ENCODE measurements at places on chromosomes 2 and 18.

DNA sequence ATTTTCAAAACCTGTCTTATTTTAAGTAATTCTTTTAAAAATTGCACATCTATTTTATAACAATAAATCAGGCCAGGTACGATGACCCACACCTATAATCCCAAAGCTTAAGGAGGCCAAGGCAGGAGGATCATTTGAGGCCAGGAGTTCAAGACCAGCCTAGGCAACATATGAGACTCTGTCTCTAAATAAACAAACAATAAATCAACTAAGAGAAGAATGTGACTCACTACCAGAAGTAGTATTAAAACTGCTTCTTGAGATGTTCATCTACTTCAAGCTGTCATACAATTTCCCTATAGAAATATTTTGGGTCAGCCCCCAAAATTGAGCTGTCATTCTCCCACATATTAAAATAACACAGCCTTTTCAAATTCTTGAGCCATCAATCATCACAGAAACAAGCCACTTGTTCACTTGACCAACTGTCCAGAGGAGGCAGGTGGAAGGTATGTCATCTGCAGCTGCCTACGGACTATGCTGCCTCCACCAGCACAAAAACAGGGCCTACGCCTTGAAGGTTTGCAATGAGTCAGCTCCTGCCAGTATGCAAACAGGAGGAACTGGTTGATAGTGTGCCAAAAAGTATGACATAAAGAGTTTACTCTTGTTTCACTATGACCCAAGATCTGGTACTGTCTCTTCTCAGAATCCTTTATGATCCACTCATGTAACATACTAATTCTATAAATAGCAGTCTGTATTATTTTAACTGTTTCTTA, 33.6 kb downstream of the KIDINS220 start:
- peak; percentile 84 for DNase-seq

GRCh38 chr2:11286749-11287148, 57.7 kb downstream of the ROCK2 start:
- DNase-seq: no peak

- DNase-seq: no peak
Observed at GRCh38 chr18:3219241-3219630, 532 bp downstream of the MYOM1 start.

- peak; percentile 73 for DNase-seq
Observed at GRCh38 chr18:8800876-8801262, 95.5 kb downstream of the MTCL1 start.

DNA sequence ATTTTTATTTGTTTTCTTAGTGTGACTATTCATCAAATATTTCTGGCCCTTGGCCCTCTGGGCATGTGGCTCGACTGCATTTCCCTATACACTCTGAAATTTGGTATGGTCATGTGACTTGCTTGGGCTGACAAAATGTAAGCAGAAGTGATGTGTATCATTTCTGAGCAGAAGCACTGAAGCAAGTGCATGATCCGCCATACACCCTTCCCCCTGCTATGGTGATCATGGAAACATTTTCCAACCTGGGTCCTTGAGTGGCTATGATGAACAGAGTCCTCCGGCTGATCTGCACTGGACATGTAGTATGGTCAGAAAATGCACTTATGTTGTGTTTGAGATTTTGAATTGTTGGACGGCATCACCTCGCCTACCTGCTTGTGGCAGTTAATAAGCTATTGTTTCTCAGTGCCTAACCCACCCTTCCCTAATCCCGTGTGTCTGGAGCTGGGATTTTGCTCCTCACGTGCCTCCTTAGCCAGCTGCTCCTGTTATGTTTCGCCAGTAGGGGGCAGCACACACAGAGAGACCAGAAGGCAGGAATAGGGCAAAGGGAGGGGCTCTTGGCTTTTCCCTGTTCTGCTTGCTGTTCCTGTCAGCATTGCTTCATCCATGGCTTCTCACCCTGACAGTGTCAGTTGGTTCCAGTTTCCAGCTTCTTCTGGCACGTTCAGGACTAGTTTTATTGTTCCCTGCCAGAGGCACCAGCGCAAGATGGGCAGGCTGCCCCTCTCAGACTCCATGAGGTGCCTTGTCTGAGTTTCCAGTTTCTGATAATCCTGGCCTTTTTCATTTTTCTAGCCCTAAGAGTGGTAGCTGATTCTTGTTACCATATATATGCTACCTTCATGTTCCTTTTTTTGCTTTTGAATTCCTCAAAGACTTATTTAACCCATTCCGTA, 207.4 kb downstream of the ARL6IP6 start:
- peak; percentile 68 for DNase-seq

- DNase-seq: no peak
Observed at GRCh38 chr2:82803307-82803706, 1655.8 kb downstream of the SUCLG1 start.

GRCh38 chr2:150012986-150013385, 425.4 kb upstream of the MMADHC start:
- no peak for DNase-seq

GRCh38 chr18:67893916-67894315, 377.4 kb upstream of the DSEL start:
- DNase-seq: no peak

- no peak for DNase-seq
Observed at GRCh38 chr18:63005306-63005705, 290.0 kb downstream of the PHLPP1 start.

- DNase-seq: peak; percentile 54
Observed at GRCh38 chr18:7902399-7902839, 335.3 kb downstream of the PTPRM start.

DNA sequence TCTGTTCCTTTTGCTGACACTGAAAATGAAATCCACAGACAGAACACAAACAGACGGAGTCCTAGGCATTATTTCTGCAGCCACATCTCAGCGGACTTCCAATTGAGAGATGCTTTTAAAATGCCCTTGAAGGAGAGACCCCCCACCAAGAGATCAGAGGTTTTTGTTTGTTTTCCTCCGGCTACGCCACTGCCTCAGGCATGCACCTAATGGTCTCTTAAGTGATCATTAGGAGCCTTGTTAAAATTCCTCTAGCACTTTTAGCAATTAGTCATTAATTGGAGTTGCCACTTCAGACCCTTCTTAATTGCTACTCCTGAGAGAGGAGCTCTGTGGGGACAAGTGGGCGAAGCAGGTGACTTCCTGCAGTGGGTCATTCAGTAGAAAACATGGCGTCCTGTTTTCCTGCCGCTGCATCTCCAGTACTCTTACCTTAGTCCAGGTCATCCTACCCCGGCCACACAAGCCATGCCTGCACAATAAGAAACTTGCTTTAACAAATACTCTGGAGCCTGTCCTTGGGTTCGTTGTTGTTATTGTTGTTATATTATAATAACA, 257.7 kb upstream of the CHAC2 start:
- no peak for DNase-seq

DNA sequence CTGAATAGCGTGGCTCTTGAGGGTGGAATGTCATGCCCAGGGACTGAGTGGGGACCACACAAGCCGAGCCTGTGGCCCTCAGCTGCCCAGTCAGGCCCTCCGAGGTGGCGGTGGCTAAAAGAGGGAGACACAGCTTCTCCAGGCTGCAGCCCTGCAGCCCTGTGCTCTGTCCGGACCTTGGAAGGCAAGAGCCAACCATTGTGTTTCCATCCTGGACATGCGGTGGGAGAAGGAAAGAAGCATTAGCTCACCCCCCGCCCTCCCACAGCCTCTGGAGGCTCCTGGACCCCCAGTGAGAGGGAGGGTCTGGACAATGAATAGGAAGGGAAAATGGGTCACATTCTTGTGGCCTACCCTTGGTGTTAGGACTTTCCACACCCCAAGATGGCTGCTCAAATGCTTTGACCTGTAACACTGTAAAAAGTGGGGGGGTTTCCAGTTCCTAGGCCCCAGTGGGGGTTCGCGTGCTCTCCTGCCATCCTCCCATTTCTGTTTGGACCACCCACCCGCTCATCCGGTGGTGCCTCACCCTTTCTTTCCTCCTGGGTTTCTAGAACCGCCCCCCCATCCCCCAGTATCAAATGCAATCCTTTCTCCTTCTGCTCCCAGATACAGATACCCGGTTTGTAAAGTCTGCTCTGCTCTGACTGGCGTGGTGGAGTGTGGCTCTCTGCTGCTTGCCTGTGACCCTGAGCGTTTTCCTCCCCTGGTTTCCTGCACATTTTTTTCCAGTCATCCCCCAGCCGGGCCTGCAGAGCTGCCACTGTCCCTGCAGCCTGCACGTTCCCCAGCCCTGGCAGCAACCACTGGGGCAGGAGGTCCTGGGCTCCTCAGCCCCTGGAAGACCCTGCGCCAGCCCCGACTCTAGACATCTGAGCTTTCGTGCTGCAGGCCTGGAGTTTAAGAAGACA, 36.3 kb upstream of the SMAD7 start:
- no peak for DNase-seq

- no peak for DNase-seq
Observed at GRCh38 chr18:75261430-75262223, 51.0 kb downstream of the TSHZ1 start.

DNA sequence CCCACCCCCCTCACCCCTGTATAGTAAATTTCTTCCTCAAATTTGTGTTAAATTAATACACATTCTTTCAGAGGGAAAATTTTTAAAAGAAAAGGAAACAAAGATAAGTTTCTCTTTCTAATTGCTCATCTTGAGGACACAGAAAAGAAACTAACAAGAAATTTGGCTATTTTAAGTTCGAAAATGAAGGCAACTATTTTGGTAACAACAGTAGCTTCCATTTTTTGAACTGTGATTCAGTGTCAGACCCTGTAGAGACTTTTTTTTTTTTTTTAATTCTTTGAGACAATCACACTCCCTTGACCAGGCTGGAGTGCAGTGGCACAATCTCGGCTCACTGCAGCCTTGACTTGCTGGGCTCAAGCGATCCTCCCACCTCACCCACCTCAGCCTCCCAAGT, 194.9 kb downstream of the SS18 start:
- DNase-seq: no peak

DNA sequence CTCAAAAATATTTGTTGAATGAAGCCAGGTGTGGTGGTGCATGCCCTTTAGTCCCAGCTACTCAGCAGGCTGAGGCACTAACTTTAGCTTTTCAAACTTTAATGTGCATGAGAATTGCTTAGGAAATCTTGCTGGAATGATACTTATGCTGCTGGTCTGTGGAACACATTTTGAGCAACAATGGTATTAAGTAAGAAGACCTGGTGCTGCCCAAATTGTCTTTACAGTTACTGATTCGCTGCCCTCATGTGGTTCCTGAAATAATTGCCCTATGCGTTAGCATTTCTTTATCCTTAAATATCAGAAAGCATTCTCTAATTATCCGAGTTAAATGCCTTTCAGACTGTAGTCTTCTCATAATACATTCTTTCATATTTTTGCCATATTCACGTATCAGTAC, 76.0 kb upstream of the SESTD1 start:
- DNase-seq: no peak

- no peak for DNase-seq
Observed at GRCh38 chr2:205543937-205544702, 138.2 kb upstream of the NRP2 start.

DNA sequence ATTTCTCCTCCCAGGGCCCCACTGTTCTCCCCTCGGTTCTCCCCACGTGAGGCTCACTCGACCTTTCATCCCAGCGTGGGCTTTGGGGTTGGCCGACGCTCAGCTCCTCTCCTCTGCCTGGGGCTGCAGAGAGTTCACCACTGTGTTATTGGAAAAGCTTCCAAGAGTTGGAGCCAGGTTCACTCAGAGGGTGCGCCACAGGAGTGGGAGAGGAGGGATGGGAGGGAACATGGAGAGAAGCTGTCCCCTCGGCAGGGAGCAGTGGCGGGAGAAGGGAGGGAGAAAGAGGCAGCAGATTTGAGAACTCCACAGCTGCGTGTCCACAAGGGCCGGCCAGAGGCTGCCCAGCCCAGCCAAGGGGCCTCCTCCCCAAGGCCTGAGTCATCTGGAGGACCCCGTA, 197.1 kb upstream of the SMAD2 start:
- DNase-seq: no peak

- DNase-seq: no peak
Observed at GRCh38 chr2:100214265-100214971, 72.0 kb upstream of the AFF3 start.

DNA sequence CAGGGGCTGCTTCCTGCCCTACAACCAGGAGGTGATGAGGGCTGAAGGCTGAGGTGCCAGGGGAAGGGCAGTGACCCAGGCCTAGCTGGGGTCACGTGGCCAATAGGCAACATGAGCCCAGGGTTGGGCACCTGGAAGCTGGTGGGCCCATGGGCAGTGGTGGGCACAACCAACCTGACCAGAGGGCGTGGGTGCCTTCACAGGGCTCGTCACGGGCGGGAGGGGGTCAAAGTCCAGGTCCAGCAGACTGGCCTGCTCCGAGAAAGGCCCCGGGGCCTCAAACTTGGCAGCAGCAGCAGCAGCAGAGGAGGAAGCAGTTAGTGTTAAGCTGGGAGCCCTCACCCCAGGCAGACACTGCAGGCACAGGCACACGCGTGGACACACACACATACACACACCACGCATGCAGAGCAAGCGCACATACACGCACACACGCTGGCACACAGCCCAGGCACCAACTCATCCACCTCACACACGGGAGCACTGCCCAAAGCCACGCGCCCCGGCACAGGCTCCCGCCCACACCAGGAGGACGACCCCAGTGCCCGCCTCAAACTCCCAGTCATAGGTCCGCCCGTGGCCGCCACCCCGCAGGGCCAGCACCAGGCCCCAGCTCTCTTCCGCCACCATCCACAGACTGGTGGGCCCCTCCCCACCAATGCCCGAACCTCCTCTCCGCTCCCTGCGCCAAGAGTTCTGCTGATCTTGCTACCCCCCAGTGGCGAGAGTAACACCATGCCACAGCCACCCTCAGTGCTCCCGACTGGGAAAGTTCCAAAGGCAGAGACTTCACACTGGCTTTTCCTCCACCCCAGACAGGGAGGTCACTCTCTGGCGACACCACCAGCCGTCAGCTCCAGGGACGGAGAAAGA, 53.0 kb downstream of the BIN1 start:
- no peak for DNase-seq

DNA sequence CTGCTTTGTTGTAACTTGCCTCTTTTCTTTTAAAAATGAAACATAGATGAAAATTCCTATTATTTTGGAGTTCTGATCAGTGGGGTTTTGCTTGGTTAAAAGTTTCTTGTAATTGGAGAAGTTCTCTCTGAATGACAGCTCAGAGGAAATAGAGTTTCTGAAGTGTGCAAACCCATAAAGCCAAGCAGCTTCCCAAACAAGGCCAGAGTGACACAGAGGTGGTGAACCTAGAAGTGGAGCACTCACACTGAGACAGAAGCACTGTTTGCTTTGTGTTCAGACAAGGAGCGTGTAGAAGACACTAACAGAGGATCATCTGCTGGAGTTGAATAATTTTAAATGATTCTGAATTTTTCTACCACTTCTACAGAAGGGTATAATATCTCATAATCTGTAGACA, 49.2 kb downstream of the FBXO48 start:
- no peak for DNase-seq

DNA sequence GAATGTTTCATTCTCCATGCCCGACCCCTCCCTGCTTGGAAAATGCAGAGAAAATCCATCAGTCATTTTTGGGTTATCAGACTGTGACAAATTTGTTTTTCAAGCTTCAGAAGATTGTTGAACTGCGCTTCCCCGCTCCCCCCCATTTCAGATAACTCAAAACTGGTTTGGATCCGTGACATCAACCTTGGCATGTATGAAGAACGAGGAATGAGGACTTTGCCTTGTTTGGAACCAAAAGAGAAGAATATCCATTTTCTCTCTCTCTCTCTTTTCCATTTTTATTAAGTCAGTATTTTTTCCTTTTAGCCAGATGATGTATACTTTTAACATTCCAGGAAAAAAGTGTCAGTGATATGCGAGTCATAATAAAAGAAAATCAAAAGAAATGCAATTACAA, 171.6 kb downstream of the BCL2 start:
- DNase-seq: no peak
